ENCODE measurements at places on chromosomes 2 and 18.

DNA sequence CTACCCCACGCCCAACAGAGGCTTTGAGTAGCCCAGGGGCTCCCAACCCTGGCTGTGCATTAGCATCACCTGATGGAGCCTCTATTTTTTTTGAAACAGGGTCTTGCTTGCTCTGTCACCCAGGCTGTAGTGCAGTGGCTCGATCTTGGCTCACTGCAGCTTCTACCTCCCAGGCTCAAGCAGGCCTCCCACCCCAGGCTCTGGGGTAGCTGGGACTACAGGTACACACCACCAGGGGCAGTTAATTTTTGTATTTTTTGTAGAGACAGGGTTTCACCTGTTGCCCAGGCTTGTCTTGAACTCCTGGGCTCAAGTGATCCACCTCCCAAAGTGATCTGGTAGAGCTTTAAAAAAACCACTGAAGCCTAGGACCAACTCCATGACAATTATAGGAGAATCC lies 394.8 kb upstream of the ATP5MC3 start:
- no peak for DNase-seq

DNA sequence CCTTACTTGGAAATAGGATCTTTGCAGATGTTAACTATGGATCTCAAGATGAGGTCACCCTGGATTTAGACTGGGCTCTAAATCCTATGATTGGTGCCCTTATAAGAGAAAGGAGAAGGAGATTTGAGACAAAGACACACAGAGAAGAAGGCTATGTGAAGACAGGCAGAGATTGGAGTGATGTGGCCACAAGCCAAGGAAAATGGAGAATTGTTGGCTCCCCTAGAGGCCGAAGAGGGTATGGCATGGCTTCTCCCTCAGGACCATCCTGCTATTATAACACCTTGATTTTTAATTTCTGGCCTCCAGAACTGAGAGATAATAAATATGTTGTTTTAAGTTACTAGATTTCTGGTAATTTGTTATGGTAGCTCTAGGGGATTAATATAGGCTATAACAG lies 7.6 kb downstream of the CYBRD1 start:
- DNase-seq: no peak

- no peak for DNase-seq
Observed at GRCh38 chr2:18412980-18413675, 147.3 kb downstream of the RDH14 start.

- no peak for DNase-seq
Observed at GRCh38 chr2:11236335-11236734, 81.1 kb downstream of the SLC66A3 start.

- DNase-seq: no peak
Observed at GRCh38 chr2:215899141-215900074, 113.9 kb downstream of the MREG start.

DNA sequence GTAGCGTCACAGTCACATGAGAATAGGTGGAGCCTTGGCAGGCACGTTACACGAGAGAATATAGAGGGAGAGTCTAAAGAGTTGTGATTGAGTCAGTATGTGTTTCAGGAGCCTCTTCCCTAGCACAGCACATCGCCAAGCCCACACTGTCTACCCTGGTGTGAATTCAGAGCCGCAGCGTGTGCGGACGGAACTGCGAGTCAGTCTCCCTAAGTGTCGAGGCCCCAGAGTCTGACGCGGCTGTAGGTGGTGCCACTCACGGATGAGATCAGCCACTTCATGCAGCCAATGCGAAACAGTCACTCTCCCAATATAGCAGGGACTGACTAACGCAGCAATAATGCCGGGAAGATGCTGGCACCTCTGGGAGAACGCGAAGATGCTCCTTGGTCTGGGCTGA lies 587.3 kb upstream of the ID2 start:
- DNase-seq: no peak

DNA sequence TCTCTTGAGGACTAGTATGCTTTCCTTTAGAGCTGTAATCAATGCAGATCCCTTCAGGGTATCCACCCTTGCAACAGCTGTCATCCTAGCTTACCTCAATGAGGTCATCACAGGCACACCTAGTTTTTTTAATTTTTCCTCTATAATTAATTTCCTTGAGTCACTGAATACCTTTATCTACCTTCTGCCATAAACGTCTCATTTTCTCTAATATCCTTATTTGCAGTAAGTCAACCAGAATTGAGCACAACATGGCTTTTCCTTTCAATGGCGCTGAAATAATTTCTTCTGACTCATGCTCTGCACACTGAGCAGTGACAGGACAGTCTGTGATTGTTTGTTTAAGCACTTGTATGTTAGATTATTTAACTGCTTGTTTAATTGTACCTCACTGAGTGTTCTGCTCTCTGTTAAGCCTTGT lies 49.4 kb downstream of the ETAA1 start:
- no peak for DNase-seq

DNA sequence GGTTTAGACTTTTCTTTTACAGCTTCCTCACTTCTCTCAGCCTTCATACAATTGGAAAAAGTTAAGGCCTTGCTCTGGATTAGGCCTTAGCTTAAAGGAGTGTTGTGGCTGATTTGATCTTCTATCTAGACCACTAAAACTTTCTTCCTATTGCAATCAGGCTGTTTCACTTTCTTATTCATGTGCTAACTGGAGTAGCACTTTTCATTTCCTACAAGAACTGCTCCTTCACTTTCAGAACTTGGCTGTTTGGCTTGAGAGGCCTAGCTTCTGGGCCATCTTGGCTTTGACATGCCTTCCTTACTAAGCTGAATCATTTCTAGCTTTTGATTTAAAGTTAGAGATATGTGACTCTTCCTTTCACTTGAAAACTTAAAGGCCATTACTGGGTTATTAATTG lies 114.3 kb downstream of the ARHGEF4 start:
- no peak for DNase-seq

GRCh38 chr18:26287644-26288043 lies 61.4 kb downstream of the TAF4B start:
- no peak for DNase-seq

GRCh38 chr2:172380436-172381274 lies 46.7 kb upstream of the ITGA6 start:
- no peak for DNase-seq

- no peak for DNase-seq
Observed at GRCh38 chr2:239315308-239315707, 85.5 kb downstream of the HDAC4 start.
